ENCODE measurements at places on chromosomes 11 and 22. TPM values are rescaled to one million over a fixed set of nuclear protein-coding genes. Genes with fewer than 3 reads are reported as not detected.

The C1QTNF5 gene
- total RNA-seq = 39.0 TPM

The YPEL1 gene
- 20.6 TPM for total RNA-seq

The CACNA1I gene
- total RNA-seq = 0.18 TPM

The NAV2 gene
- 43.0 TPM for total RNA-seq

The TEX12 gene
- 1.3 TPM for total RNA-seq

The PRG3 gene
- total RNA-seq = 1.1 TPM

The MMP27 gene
- not detected for total RNA-seq

The STK33 gene
- 10.7 TPM for total RNA-seq

The KRTAP5-7 gene
- 0.23 TPM for total RNA-seq

The SCGB2A2 gene
- total RNA-seq = not detected

The HEPACAM gene
- total RNA-seq = 0.70 TPM

The MFRP gene
- total RNA-seq = 0.06 TPM

The C11orf97 gene
- 0.53 TPM for total RNA-seq

The AMBRA1 gene
- total RNA-seq = 46.8 TPM

The OR51I1 gene
- 0.64 TPM for total RNA-seq

The F2 gene
- total RNA-seq = 0.35 TPM

The TOM1 gene
- 37.1 TPM for total RNA-seq
